ENCODE measurements at places on chromosomes 13 and 19.

GRCh38 chr19:33245948-33246708 is 20.5 kb upstream of the SLC7A10 start:
- peak; percentile 37 for DNase-seq

DNA sequence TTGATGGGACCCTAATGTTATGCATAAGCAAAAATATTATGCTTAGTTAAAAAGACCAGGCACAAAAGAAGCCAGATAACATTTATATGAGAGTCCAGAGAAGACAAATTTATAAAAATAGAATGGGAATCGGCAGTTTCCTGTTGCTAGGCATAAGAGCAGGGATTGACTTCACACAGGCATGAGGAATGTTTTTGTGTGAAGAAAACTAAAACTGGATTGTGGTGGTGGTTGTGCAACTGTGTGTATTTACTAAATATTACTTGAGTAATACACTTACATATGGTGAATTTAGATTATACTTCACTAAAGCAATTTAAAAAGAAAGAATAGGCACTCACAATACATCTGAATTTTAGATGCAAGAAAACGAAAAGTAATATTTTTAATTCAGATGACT is 108.3 kb downstream of the SLITRK1 start:
- DNase-seq, result no peak

DNA sequence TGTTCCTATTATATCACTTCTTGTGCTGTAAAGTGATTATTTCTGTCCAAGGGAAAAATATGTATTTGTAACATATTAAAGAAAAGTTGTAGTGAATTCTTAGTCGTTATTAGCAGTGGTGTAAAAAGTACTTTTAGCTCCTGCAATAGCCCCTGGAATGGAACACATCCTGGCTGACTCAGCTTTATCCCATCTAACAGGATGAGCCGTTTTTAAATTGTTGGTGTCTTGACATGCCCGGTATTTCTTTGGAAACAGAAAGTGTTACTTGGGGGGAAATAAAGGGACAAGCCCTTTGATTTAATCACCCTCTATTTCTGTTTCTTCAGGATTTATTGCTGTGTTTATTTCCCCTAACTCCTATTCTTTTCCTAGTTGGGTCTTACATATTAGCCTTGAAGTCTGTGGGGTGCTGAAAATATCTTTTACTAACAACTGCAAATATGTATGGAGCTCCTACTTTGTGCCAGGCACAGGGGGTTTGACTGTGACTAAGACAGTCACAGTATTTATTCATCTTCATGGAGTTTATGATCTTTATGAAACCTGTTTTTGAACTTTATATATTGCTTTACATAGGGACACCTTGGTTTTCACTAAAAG is 17.9 kb downstream of the COG3 start:
- DNase-seq, result no peak

GRCh38 chr13:30165796-30166195 is 141.6 kb downstream of the KATNAL1 start:
- DNase-seq, result no peak

- no peak for DNase-seq
These were observed 202.6 kb upstream of the UFM1 start for GRCh38 chr13:38147050-38147449.

DNA sequence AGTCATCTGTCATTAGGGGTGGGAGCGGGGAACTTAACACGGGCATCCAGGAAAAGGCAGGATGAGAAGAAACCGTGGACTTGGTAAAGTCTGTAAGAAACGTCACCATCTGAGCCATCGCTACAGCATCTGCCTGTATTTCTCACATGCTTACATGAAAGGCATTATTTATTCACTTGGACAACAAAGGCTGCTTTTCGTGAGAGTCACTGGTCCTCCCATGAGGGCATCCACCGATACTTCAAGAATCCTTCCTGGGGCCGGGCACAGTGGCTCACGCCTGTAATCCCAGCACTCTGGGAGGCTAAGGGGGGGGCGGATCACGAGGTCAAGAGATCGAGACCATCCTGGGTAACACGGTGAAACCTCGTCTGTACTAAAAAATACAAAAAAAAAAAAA is 16.1 kb downstream of the ZNF446 start:
- no peak for DNase-seq

GRCh38 chr19:48975947-48976847 is 11.1 kb downstream of the FTL start:
- DNase-seq, result peak; percentile 44

DNA sequence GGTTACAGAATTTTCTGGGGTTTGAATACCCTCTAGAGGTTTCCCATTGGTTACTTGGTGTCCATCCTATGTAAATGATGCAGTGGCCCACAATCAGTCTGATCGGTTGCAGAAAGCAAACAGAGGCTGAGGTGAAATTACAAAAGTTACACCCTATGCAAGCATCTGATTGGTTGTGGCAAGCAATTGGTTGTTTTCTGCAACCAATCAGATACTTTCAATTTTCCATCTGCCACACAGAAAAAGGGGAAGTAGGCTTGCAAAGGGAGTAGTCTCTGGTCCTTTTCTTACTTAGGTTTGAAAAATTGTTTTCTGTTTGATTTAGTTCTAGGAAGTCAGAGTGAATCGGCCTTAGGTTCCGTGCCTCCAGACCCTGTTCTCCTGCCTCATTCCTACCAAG is 93.1 kb downstream of the WTIP start:
- peak; percentile 45 for DNase-seq

DNA sequence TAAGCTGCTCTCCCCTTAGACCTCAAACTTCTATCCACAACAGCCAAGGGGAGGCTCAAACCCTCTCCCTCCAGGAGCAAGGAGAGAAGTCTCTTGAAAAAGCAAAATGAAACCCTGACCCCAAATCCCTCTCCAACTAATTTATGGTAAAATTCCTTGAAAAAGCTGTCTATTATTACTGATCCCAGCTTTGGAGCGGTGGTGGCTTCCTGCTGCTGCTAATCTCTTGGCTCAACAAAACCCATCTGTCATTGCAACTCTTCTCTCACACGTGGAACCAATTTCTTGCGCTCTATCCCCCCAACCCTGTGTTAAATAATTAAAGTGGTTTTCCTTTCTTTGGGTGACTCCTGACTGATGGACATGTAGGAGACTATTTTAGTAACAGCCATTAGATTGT is 64.1 kb upstream of the OXGR1 start:
- DNase-seq, result no peak

DNA sequence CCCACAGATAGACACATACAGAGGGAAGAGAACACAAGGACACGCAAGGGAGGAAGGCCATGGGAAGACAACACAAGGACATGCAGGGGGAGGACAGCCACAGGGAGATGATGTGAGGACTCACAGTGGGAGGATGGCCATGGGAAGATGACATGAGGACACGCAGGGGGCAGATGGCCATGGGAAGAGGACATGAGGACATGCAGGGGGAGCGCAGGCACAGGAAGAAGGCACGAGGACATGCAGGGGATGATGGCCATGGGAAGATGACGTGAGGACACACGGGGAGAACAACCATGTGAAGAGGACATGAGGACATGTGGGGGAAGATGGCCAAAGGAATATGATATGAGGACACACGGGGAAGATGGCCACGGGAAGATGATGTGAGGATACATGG is 84.7 kb downstream of the UQCRFS1 start:
- no peak for DNase-seq

GRCh38 chr19:28543244-28543776 is 669.6 kb downstream of the UQCRFS1 start:
- no peak for DNase-seq

GRCh38 chr19:10433131-10433536 is 12.8 kb downstream of the PDE4A start:
- DNase-seq, result no peak

DNA sequence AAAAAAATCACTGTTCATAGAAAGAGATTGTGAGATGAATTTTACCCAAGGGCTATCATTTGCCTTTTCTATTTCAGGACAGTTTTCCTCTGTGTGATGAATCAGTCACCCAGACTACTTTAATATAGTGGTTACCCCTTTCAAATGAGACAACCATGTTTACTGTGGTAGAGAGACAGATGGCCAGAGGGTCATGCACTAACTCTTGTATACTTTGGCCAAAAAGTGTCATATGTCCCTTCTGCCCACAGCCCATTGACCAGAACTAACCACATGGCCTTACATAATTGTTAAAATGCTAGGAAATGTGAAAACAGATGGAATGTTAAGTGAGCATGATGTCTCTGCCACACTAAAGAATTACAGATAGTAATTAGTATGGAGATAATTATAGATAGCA is 498.7 kb downstream of the DACH1 start:
- no peak for DNase-seq

- DNase-seq, result no peak
These were observed 161.6 kb downstream of the PAN3 start for GRCh38 chr13:28299916-28300315.

GRCh38 chr13:87207280-87208003 is 463.7 kb upstream of the SLITRK5 start:
- DNase-seq, result no peak

DNA sequence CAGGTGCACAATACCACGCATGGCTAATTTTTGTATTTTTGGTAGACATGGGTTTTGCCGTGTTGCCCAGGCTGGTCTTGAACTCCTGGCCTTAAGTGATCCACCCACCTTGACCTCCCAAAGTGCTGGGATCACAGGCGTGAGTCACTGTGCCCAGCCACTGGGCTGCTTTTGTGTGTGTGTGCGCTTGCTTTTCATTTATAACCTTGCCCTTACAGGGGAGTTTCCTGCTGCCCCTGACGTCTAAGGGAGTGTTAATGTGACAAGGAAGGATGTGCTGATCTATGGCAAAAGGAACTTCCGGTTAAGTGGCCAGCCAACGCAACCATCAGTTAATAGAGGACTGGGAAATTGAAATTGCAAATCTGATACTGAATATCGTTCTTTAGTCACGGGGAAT is 57.7 kb downstream of the ING1 start:
- DNase-seq, result no peak
